NCI-H1105 treated with DMSO at 0.1 percent for 48 hours (cell line): ENCODE measurements at places on chromosomes 12 and 14.

DNA sequence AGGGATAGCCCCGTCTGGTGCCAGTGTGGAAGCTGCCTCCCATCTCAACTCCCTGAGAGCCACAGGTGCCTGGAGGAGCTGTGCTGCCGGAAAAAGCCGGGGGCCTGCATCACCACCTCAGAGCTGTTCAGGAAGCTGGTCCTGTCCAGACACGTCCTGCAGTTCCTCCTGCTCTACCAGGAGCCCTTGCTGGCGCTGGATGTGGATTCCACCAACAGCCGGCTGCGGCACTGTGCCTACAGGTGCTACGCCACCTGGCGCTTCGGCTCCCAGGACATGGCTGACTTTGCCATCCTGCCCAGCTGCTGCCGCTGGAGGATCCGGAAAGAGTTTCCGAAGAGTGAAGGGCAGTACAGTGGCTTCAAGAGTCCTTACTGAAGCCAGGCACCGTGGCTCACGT, 25.5 kb upstream of the P2RX4 start:
- peak; percentile 82 for DNase-seq

DNA sequence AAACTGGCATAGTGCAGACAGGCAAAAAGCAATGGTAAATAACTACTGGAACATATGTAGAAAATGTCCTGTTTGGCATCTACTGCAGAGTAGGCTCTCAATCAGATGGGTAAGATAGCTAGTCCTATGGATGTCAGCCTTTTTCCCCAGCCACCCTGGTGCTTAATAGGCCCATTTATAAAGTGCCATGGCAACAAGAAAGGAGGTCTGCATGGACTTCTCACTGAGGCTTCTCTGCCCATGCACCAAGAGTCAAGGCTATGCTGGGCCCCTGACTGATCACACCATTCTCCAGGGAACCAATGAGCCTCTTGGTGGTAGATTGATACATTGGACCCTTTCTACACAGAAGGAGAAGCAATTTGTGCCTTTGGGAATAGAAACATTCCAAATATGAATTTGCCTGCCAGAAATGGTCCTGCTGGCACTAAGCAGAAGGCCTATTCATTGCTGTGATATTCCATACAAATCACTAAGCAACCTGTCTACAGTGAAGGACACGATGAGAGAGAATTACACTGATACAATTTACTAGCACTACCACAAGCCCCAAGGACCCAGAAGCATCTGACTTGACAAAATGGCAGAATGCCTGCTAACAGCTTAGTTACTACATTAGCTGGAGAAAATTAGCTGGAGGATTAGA, 43.8 kb downstream of the RESF1 start:
- DNase-seq = no peak

DNA sequence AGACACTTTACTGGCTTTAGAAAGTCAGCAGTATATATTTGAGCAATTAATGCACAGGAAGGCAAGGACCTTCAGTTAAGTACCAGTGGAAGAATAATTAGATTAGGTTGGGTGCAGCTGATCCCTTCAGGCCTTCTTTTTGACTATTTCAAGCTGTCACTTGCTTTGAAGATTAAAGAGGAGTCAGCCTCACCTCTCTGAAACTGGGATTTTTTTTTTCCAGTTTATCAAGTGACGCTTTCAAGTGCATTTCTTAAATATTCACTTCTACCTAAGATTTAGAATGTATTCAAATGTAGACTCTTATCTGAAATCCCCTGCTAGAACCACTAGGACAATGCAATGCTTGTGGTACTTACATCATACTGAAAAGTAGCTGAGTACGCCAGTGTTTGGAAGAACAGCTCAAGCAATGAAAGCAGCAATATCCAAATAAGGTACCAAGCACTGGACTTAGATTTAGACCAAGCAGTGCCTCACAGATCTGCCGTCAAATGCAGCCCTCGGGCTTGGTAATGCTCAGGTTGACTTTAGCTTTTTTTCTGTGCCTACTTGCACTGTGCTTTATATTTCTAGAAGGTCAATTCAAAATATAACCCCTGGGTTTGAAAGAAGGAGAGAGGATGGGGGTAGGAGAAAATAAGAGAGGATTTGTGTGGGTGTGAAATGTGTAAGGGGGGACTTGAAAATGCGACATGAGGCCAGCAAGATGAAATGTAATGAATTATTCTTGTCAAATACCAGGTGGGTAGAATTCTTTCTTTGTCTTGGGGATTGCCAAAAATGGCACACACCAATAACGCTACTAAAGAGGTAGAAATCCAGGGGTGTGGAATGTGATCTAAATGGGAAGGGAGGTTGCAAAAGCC, 3.7 kb upstream of the FERMT2 start:
- no peak for DNase-seq

DNA sequence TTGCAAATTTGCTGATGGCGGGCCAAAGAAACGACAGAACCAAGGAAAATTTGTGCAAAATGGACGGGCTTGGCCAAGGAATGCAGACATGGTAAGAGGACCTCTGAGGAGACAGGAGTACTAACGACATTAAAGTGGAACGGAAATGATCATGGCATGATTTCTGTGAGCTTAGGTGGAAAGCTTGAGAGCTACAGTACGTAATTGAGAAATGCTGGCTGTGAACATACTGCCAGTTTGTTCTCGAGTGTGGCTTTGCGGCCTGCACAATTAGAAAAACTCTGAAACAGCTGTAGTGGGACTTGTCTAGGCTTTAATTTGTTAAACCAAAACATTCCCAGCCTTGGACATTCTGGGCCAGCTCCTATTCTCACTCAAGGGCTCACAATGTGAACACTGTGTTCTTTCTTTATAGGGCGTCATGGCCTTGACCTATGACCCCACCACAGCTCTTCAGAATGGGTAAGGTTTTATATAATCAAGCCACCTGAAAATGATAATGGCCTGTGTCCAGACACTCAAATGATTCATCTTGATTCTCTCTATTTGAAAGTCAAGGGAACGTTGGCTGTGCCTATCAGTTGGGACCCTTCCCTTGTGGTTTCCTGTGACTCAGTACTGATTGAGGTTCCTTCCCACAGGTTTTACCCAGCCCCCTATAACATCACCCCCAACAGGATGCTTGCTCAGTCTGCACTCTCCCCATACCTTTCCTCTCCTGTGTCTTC, 48.5 kb downstream of the BAZ2A start:
- no peak for DNase-seq

- DNase-seq = no peak
Measured at GRCh38 chr12:8637666-8638065, 25.0 kb downstream of the MFAP5 start.

DNA sequence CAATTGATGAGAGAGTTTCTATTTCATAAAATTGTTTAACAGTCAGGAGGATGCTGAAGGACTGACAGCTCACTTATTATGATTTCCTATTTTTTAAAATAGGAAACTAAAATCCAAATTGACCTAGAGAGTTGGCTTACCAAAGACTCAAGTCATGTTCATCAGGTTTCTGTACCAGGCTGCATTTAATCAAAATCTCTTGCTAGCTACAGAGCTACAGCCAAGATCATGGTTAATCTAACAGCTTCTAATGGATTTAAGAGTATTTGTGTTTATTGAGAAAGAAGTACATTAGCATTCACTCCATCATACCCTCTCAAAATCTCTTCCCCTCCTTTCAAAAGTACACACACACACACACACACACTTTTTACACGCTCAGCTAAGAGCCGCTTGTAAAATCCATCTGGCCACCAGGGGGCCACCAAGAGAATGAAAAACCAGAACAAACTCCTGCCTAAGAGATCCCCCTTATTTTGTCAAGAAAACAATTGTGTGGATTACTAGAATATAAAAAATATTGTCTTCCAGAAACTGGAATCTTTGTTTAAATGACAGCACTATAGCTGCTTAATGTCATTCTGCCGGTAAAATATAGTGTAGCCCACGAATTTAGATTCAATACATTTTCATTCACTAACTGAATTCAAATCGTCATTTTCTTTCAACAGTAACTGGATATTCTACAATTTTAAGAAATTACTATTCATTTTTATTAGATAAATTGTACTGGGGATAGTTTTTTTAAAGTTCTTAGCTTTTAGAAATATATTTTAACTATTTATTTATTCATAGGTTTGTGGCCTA, 334.0 kb downstream of the BTG1 start:
- DNase-seq = peak; percentile 49

- no peak for DNase-seq
Measured at GRCh38 chr12:42985506-42985905, 396.0 kb upstream of the PRICKLE1 start.

DNA sequence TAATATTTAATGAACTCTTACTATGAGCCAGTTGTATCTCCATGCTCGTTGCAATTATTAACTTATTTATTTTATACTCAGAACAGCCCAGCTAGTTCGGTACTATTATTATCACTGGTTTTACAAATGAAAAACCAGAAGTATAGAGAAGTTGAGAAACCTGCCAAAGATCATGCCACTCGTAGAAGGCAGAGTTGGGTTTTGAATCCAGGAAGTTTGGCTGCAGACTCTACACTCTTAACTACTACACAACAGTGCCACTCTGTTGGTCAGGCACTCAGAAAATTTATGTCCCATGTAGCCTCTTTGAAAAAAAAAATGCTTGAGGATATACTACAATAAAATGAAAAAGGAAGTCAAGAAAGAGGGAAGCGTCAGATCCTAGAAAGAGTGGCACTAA, 71.5 kb upstream of the ARID2 start:
- DNase-seq = no peak

DNA sequence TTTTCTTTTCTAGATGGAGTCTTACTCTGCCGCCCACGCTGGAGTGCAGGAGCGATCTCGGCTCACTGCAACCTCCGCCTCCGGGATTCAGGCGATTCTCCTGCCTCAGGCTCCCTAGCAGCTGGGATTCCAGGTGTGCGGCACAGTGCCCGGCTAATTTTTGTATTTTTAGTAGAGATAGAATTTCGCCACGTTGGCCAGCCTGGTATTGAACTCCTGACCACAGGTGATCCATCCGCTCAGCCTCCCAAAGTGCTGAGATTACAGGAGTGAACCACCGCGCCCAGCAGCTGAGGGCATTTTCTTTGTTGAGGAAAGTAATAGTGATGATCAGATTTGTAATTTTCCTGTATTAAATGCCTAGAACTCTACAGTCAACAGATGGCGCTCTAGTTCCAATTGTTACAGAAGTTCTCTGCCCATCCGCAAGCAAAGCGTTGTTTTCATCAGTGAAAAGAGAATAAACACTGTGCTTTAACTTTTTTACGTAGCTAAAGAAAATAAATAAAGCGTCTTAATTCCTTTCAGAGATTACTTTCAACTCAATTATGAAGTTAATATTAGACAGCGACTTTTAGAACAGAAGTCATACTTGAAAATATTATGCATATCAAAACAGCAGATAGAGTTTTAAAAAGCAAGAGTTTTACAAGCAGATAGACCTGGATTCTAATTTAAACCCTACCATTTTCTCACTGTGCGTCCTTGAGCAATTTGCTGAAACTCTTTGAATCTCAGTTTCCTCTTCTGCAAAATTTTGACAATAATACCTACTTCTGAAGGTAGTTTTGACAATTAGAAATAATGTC, 335.1 kb downstream of the DUSP6 start:
- peak; percentile 66 for DNase-seq

DNA sequence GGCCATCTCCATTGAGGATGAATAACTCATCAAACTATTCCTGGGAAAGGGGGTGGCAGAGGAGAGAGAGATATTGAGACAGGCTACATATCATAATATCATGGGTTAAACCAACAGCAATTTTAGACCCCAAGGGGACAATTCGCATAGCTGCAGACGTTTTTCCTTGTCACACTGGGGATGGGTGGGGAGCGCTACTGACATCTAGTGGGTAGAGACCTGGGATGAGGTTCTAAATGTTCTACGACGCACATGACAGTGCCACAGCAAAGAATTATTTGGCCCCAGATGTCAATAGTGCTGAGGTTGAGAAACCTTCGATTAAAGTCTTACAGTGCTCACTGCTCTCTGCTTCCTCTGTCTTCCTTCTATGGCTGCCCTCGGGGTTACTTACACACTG, 425.6 kb downstream of the NRXN3 start:
- DNase-seq = peak; percentile 37

DNA sequence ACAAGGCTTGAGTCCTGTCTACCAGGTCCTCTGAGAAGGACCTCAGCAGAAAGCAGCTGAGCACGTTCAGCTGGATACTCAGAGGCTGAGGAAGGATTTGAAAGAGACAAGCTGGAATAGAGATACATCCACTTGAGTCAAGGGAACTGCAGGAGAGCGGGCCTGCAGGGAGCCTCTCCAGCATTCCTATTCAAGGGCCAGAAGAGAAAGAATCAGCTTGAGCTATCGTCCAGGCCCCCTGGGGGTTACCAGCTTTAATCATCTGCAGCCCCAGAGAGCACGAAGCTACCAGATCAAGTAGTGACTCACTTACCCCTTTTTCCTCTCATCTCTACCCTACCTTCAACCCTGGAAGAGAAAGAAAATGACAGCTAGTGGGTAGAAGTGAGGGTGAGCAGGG, 80.9 kb downstream of the NDUFA12 start:
- DNase-seq = no peak

DNA sequence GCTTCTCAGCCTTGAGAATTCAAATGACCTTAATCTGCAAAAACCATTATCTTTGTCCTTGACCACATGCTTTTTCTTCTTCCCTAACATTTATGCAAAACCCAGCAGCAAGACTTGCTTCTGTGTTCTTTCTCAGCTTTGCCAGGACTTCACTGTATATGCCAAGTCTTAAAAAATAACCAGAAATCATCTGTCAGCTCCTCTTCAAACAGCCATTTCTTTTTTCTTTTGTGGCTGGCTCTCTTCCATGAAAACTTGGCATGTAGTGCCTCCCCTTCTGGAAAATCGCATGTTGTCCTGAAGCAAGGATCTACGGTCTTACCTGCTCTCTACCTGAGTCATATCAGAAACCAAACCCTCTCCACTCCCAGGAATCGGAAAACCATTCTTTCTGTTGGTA, 364.9 kb downstream of the RPS29 start:
- no peak for DNase-seq

GRCh38 chr14:34126586-34126985, 175.7 kb upstream of the EGLN3 start:
- no peak for DNase-seq

DNA sequence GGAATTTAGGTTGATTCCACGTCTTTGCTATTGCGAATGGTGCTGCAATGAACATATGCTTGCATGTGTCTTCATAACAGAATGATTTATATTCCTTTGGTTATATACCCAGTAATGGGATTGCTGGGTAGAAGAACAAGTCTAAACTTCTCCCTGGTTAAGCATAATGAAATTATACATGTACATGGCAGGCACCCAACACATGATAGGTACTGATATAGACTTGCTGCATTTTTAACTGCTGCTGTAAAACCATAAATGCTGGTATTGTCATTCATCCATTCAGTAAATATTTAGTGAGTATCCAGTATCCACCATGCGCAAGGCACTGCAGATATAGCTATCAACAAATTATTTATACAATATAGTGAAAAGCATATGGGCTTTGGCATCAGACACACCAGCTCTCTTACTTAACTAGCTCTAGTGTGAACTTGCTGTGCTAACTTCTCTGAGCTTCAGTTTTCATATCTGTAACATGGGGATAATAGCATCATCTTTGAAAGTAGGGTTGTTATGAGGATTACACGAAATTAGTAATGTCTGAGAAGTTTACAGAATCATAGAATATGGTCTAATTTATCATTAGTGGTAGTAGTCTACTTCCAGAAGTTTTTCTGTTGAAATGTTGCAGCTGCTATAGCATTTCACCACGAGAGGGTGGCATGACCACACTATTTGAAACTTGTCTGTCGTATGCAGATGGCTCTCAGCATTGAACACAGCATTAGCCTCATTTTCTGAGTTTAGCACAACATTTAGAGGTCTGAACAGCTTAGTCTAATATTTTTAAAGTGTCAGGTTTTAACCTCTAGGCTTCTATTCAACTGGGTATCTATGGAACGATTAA, 32.0 kb upstream of the SEL1L start:
- DNase-seq = peak; percentile 8
